ENCODE measurements at places on chromosomes 4 and X.

DNA sequence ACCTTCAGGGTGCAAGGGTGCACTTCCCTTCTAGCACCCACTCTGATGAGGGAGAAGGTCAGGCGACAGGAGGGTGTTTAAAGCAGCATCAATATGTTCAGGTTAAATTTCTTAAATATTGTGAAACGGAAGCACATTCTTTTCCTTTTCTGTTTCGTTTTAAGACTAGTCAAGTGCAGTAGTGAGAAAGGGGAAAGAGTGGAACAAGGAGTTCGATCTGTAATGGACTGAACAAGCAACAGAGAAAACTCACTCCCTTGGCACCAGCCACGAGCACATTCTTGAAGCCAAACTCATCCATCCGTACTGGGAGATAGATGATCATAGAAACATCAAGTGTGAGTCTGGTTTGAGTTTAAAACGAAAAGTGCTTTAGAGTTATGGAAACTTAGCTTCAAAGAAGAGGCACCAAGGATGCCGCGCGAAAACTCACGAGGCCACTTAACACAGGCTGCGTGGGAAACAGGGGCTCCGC lies 815 bp downstream of the FAM53A start:
- peak; percentile 45 for DNase-seq

GRCh38 chr4:156865451-156865850 lies 106.1 kb downstream of the PDGFC start:
- no peak for DNase-seq

GRCh38 chr4:102608190-102608589 lies 107.0 kb downstream of the NFKB1 start:
- DNase-seq: no peak

DNA sequence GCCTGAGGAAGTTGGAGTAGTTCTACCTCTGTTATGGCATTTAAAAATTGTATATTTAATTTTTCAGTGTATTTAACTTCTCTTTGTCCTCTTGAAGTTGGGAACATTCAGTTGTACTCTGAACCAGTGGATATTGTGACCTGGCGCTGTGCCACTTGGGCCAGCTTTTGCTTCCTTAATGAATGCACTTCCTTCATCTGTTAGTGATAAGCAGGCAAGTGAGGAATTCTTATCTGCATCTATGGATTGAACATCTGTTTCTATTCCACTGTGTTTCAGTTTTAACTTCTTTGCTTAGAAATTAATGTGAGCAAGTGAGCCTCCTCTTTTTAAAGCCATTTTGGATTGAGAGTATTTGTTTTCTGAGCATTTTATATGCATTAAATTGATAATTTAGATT lies 128.3 kb downstream of the UCHL1 start:
- no peak for DNase-seq

GRCh38 chr4:113243312-113243711 lies 193.9 kb downstream of the ANK2 start:
- DNase-seq: no peak

GRCh38 chr4:22510750-22511149 lies 5.1 kb downstream of the ADGRA3 start:
- DNase-seq: no peak

DNA sequence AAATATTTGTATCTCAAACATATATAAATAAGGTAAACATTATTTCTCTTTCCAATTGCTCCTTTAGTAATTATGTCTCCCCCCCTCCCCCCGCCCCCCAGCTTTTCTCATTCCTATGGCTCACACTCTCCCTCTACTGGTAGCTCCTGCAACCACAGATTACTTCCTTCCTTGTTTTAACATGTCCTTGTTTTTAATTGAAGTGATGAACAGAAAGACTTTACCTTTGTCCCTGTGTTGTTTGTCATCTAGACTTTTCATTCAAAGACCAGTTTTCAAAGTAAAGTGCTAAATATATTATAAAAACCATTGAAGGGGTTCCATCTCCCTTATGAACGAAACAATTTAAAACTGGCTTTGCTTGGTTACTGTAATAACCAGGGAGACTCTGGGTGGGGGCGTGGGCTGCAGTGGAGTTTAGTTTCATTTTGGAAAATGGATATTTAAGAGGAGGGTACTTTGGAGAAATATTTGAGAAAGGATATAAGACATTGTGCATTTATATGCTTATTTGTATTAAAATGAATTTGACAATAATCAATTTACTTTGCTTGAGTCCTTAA lies 352.9 kb downstream of the RAPGEF2 start:
- DNase-seq: no peak

DNA sequence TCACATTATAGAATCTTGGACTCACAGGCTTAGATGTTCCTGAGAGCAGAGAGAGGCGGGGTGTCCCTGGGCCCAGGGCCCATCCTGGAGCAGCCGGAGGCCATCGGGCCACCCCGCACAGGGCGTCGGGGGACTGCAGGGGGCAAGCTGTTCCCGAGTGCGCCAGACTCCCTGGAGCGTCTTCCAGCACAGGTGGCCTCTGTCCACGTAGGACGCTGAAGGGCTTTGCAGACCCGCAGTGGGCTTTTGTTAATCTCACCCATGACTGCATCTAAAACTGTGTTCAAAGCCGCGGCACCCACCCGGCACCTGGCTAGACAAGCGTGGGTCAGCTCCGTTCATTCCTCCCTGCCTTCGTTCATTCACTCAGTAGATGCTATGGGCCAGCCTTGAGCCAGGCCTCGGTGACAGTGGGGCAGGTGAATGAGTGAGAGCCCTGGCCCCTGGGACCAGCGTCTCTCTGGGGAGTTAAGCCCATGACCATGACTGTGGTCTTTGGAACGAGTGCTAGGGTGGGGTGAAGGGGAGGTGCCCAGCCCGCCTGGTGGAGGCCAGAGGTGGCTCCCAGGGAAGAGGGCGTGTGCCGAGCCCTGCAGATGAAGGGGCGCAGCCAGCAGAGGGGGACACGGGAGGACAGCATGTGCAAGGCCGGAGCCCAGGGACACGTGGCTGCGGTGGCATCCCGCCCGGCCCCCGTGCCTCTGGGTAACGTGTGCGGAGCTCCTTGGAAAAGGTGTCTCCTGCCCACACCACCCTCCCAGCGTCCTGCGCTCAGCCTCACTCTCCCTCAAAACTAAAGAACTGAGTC lies 98.3 kb downstream of the HMX1 start:
- no peak for DNase-seq

- no peak for DNase-seq
These were observed 92.8 kb downstream of the EVC2 start for GRCh38 chr4:5615496-5616075.

- peak; percentile 29 for DNase-seq
These were observed 12.2 kb downstream of the EGFL6 start for GRCh38 chrX:13581554-13581953.

- DNase-seq: no peak
These were observed 50.2 kb downstream of the ANKRD17 start for GRCh38 chr4:73208376-73208775.

- no peak for DNase-seq
These were observed 16.2 kb upstream of the SCRG1 start for GRCh38 chr4:173415092-173415491.

DNA sequence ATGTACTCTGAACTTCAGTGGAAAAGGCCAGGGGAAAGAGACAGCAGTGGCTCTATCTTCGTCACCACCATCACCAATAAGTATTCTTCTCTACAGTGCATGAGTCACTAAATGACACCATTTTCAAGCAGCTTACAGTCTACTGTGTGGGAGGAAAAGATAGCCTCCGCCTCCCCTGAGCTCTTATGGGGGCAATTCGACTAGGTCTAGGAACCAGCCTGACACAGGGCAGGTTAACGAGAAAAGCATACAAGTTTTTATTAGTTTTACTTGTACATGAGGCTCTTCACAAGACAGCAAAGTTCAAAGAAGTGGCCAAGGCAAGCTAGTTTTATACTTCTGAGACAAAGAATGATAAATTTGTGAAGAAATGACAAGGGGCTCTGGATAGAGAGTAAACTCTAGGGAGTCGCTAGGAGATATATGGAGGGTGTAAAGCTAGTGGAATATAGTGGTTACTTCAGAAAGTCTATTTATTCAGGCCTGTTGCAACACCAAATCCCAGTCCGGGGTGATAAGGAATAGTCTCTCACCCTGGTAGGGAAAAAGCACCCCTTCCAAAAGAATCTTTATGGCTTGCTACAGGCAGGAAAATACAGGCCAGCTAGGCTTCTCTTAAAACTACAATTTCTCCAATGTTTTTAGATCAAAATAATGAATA lies 49.7 kb downstream of the SCD5 start:
- no peak for DNase-seq

GRCh38 chrX:144327495-144327894 lies 443.6 kb downstream of the UBE2NL start:
- peak; percentile 15 for DNase-seq

GRCh38 chr4:19266566-19266965 lies 985.1 kb upstream of the SLIT2 start:
- DNase-seq: no peak

DNA sequence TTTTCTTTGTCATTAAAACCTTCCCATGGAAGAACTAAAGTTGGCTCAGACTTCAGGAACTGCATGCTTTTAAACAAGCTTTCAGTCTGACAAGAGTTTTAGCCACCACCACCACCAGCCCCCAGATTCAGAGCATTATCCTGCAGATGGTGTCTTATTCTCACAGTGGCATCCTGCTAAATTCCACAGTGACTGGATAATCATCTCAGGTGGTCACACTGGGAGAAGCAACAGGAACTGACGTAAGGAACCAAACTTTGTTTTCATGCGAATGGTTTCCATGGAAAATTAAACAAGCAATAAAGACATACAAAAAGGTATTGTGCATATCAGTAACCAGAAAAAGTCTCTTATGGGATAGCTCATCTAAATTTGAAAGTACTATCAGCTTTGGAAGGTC lies 370.7 kb downstream of the FBXW7 start:
- no peak for DNase-seq

DNA sequence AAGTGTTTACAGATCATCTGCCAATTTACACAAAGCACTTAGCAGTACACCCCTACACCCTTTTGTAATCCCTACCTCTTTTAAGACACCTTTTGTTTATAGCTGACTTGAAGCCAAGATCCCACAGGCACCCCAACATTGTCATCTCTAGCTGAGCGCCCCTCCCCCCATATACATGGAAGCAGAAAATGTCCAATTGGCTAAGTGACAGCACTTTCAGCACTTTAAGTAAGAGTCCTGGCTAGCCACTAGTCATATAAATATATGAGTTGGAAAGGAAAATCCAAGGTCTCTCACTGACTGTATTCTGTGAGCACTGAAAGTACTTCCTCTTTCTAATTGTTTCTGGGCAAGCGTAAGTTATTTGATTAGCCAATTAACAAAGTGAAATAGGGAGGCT lies 108.2 kb downstream of the NSUN7 start:
- DNase-seq: no peak

DNA sequence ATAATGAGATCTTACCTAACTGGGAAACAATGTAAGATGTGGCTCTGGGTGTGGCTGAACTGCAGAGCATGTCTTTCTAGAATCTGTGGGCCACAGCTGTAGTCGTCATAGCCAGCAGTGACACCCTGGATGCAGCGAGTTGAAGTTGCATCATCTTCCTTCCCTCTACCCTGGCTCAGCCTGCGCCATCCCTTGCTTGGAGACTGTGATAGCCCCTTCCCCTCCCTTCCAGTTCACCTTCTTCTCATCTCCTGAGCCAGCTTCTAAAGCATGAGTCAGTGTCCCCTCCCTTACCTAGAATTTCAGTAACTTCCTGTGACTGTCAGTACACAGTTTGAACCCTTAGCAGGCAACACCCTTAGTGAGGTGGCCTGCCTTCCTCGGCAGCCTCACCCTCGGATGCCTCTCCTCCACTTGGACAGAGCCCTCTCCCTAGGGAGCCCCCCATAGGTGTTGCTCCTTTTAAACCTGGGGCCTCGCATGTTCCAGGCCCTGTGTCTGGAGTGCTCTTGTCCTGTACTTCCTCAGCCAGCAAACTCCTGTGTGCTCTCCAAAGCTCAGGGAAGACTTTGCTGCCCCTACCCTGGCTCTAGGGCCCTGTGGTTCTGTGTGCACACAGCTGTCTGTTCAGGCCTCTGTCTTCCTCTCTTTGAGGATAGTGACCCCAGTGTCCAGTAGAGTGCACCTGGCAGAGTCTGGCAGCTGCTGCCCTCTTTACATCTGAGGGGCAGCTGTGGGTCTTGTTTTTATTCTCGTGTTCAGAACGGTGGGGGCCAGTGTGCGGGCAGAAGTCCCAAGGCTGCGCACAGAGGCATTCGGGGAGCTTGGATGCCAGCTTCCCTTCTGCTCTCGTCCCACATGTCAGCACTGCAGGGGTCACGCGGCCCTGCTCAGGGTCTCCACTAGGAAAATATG lies 43.7 kb upstream of the TADA2B start:
- DNase-seq: no peak

DNA sequence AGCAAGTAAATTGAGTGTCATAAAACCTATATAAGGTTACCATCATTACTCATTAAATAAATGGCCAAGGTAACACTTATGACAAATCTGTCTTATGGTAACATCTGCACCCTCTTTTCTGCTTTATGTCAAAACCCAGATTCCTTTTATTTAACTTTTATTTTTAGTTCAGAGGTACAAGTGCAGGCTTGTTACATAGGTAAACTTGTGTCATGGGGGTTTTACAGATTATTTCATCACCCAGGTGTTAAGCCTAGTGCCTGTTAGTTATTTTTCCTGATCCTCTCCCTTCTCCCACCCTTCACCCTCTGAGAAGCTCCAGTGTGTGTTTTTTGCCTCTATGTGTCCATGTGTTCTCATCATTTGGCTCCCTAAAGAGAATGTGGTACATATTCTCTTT lies 930.7 kb downstream of the CCSER1 start:
- no peak for DNase-seq

- no peak for DNase-seq
These were observed 211.8 kb downstream of the DTHD1 start for GRCh38 chr4:36493251-36493650.

DNA sequence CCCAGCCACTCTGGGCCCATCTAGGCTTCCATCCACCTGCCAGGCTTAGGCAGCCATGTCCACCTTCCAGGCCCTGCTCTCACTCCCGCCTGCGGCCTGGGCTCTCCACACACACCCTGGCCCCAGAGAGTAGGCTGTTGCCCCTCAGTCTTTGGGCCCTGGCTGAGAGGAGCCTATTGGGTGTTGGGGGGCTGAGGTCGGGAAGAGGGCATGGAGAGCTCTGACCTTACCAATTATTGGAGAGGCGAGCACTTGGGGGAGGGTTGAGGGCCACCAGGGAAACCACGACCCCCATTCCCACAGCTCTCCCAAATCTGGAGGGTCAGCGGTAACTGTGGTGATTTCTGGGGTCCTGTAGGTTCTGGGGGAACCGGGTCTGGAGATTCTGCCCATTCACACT lies 38.2 kb downstream of the HTRA3 start:
- DNase-seq: no peak

GRCh38 chrX:18389966-18390365 lies 35.4 kb upstream of the CDKL5 start:
- DNase-seq: no peak

GRCh38 chr4:36638273-36638811 lies 356.9 kb downstream of the DTHD1 start:
- DNase-seq: no peak

- no peak for DNase-seq
These were observed 27.6 kb downstream of the ANKRD17 start for GRCh38 chr4:73230865-73231517.
